CD4-positive, alpha-beta T cell treated with Interleukin-4 for 4 hours (primary cell): ENCODE measurements at places on chromosomes 7 and 10.

DNA sequence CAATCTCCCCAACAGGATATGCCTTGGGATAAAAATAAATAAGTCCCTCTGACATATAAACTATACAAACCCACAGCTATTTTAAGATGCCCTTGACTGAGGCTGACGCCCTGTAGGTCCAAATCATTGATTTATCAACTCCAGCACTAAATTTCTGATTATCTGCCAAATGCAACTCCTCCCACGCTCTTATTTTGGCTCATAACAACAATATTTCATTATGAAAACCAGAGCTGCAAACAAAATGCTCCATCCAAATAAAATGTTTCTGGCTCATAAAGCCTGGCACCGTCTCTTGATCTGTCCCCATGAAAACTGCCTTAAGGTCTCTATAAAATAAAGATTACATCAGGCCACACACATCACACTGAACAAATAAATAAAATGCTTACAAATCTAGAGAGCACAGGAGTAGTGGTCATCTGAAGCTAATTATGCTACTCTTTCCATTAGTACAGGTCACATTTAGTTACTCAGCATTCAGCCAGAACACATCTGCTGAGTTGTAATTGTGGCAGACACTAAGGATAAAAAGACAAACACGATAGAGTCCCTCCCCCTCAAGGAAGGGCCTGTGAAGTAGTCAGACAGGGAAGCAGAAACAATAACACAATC lies 28.8 kb downstream of the CACUL1 start:
- DNase-seq = no peak

DNA sequence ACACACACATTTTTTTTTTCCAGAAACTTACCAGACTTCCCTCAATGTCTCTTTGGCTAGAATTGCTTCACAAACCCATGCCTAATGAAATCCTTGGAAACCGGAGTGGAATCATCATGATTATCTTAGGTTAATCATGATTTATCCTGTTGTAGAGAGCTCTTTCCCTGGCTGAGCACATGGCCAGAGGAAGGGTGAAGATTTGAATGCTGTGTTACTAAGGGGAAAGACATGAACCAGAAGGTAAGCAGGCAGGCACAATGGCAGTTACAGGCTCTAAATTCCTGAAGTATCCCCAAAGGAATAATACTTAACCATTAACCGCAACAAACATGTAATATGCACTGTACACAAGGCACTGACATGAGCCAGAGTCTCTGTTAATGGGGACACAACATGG lies 4.1 kb upstream of the RNF148 start:
- DNase-seq = no peak

DNA sequence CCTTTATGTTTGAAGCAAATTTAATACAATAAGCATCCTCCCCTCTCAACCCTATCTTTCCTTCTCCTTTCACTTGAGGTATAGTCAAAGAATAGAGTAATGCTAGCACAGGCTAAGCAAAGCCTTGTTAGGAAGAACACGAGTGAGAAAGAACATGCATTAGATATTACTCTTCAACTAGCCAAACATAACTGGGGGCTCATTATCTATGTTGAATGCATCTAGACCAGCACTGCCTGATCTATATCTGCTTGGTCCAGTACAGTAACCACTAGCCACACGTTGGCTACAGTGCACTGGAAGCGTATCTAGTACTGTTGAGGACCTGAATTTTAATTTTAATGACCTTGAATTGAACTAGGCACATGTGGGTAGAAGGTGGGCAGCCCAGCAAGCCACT lies 21.0 kb downstream of the SFMBT2 start:
- no peak for DNase-seq

DNA sequence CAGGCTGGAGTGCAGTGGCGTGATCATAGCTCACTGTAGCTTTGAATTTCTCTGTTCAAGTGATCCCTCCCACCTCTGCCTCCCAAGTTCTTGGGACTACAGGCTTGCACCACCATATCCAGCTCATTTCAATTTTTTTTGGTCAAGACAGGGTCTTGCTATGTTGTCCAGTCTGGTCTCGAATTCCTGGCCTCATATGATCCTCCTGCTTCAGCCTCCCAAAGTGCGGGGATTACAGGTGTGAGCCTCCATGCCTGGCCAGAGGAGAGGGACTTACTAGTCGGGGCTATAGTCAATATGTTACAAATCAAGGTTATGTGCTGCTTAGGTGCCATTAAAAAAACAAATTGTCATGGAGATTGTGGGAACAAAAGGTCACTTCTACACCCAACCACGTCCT lies 105.3 kb upstream of the GALNT17 start:
- DNase-seq = no peak

- DNase-seq = peak; percentile 9
These were observed 177.1 kb upstream of the SVIL start for GRCh38 chr10:29811751-29812427.
